Stimulated activated CD4-positive, alpha-beta T cell treated with anti-CD3 and anti-CD28 coated beads, Interleukin-1b, Interleukin-23, amount 100 ng/mL, for 4 hours (primary cell): ENCODE measurements at places on chromosomes 5 and 9.
A peak's percentile ranks its signal among the peaks of the same experiment; 100 is the strongest.

- DNase-seq, result no peak
Measured at GRCh38 chr9:15612962-15613361, 60.1 kb downstream of the CCDC171 start.

DNA sequence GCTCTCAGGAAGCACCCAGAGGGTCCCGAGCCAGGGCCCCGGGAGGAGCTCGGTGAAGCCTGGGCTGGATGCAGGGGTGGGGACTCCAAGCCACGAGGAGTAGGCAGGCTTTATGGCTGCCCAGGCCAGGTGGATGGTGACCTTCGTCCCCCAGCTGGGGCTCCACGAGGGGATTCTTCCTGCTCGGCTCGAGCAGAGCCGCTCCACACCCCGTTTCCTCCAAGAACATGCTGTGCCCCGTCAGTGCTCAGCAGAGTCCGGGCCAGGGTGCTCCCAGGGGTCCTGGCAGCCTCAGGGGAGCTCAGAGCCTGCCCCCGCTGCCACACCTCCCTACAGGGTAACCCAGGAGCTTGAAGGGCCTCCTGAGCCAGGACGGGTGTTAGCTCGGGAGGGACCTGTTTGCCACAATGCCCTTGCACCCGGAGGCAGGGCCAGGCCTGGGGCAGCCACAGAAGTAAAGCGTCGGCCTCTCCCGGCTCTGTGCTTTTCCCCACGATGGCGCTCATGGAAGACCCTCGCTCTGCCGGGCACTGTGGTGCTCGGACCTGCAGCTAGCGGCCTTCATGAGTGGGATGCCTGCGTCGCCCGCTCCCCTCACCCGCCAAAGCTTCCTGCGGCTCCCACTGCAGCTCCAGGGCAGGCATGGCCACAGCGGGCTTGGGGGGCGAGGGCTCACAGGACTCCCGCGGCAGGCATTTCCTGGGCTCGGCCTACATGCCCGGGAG lies 86.8 kb downstream of the KCNT1 start:
- no peak for DNase-seq

GRCh38 chr5:14861123-14861765 lies 10.3 kb downstream of the ANKH start:
- DNase-seq, result no peak

DNA sequence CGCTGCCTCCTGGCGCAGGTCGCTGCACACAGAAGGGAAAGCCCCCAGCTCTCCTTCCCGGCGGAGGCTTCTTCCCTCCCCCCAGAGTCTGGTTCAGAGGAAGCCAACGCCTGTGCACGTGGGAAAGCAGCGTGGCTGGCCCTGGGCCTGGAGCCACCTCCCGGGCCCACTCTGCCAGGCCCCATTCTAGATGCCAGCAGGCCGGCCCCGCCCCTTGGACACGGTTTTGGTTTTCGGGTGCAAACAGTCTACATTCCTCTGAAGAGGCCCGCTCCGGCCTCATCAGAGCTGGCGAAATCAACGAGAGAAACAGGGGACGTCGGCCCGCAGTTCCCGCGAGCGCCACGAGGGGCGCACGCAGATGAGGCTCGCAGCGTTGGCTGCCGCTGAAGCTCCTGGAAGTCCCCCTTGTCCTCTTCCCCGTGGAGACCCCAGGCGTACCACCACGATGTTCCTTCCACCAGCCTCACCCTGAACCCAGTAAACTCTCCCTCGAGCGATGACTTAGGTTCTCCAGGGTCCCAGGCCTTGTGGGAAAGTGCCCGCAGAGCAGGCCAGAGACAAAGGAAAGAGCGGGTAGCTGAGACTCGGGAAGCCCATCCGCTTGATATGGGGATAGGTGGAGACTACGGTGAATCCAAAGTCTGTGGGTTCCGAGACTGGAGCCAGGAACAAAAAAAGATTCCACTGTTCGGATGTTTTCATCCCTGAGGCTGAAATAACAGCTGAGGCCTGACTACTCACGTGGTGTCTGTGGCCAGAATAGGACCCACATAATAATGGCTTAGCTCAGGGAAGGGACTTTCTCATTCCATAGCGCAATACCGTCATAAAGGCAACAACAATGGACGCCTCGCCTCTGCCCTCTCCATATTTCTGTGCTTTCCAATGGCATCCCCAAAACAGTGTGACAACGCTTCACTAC lies 64.2 kb downstream of the KLF4 start:
- DNase-seq, result peak; percentile 52

DNA sequence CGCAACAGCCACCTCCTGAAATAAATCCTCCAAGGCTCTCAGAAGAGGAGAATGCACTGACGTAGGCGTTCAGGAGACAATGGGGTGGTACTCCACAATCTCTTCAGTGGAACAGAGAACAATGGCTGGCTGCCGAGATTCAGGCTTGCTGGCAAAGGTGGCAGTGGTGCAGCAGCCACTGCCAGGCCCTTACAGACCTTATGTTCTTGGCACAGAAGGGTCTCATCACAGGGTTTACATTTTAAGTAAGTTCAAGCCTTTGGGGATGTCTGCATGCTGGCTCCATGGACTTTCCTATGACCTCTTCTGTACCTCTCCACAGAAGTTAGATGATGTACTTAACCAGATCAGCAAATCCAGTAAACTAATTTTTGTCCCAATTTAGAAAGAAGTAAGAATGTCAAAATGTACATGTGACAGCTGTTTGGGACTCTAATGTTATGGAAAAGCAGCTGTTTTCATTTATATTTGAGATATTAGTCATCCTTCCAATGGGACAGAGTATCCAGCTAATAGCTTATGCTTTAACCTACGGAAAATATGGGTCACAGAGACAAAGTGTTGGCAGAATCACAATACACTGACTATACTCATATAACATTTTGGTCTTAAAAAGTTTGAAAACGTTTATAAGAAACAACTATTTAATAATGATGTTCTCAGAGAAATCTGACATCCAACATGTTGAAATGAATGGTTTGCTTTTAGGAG lies 180.9 kb downstream of the MAPKAP1 start:
- no peak for DNase-seq

DNA sequence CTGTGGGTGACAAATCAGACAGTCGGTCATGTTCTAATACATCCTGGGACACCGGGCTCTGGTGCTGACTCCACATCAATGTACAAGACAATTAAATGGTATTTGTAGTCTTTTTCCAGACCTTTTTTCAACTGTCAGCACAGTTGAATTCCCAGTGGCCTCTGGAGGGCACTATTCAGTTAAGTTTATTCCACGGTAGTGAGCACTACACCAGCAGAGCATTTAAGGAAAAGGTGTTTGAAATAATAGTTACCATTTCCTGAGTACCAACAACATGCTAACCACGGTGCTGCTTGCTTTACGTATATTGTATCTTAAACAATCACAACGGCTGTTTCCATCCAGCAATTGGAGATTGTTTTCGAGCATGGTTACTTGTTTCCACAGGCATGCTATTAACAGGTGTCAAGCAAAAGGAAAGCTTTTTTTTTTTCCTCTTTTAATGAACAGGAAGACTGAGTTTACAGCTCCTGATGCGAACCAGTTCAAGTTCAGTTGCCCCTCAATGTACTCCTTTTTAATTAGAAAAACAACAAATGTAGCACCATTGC lies 186.7 kb downstream of the PDZD2 start:
- DNase-seq, result peak; percentile 24

- no peak for DNase-seq
Measured at GRCh38 chr5:120509053-120509452, 45.0 kb downstream of the PRR16 start.

GRCh38 chr5:43042626-43043399 lies 2.7 kb upstream of the ANXA2R start:
- no peak for DNase-seq

GRCh38 chr5:56671571-56671970 lies 143.8 kb upstream of the MAP3K1 start:
- DNase-seq, result no peak

- no peak for DNase-seq
Measured at GRCh38 chr9:77909306-77909705, 122.3 kb downstream of the GNAQ start.

GRCh38 chr9:34555002-34555348 lies 32.2 kb upstream of the ENHO start:
- DNase-seq, result no peak

- no peak for DNase-seq
Measured at GRCh38 chr5:179008667-179009066, 13.5 kb upstream of the GRM6 start.

GRCh38 chr9:96607971-96608370 lies 11.7 kb downstream of the CDC14B start:
- DNase-seq, result no peak

GRCh38 chr9:38380872-38381534 lies 11.5 kb upstream of the ALDH1B1 start:
- DNase-seq, result no peak
